ENCODE measurements at places on chromosomes 12 and 14.

GRCh38 chr12:74988156-74988555 is 221.5 kb downstream of the KCNC2 start:
- no peak for DNase-seq

- no peak for DNase-seq
These were observed 234.1 kb downstream of the BCL11B start for GRCh38 chr14:99037777-99038430.

GRCh38 chr12:94229902-94230301 is 81.5 kb downstream of the PLXNC1 start:
- DNase-seq = no peak

GRCh38 chr14:59342516-59343484 is 122.4 kb downstream of the GPR135 start:
- no peak for DNase-seq

DNA sequence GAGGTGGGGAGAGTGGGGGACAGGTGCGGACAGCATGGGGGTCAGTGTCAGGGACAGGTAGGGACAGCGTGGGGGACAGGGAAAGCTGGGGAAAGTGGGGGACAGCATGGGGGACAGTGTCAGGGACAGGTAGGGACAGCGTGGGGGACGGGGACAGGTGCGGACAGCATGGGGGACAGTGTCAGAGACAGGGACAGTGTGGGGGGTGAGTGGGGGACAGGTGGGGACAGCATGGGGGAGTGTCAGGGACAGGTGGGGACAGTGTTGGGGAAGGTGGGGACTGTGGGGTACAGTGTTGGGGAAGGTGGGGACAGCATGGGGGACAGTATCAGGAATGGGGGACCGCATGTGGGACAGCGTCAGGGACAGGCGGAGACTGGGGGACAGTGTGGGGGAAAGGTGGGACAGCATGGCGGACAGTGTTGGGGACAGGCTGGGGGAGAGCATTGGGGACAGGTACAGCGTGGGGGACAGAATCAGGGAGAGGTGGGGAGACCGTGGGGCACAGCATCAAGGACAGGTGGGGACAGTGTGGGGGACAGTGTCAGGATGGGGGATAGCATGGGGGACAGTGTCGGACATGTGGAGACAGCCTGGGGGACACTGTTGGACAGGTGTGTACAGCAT is 96.1 kb downstream of the TMEM121 start:
- DNase-seq = no peak

DNA sequence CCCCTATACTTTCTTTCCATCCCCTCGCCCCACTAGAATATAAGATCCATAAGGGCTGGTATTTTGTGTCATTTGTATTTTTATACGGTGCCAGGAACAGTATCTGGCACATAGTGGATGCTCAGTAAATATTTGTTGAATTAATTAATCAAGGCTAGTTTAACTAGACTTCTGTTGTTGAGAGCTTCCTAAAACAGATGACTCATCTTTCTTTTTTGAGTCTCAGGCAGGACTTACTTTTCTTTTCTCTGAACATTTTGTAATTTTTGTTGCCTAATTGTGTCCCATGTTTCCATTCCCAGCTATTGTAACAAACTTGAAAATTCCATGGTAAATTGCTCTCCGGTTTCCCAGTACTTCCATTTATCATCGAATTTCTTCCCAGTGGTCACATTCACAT is 16.7 kb downstream of the STK38L start:
- no peak for DNase-seq

GRCh38 chr12:27524839-27525753 is 1.1 kb downstream of the PPFIBP1 start:
- no peak for DNase-seq

- DNase-seq = no peak
These were observed 33.3 kb downstream of the TULP3 start for GRCh38 chr12:2924019-2924418.

DNA sequence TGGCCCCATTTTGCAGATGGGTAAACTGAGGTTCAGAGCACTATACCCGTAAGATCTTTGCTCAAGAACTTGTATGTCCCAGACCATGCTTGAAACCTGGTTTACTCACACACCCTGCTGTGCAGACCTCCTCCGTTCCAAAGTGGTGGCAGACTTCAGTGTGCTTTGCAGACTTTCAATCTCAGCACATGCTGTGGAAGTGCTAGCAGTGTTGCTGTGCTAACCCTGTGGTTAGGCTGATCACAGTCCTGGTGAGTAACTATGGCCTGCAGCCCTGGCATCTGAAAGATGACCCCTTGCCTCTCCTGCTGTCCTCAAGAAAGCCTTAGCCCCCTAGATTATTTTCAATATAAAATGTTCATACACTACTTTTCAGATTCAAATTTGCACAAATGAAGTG is 450.6 kb downstream of the DPF3 start:
- no peak for DNase-seq

- no peak for DNase-seq
These were observed 14.7 kb downstream of the TMEM119 start for GRCh38 chr12:108582978-108583770.

- DNase-seq = peak; percentile 27
These were observed 154.9 kb upstream of the ATP2B1 start for GRCh38 chr12:89863493-89863938.

DNA sequence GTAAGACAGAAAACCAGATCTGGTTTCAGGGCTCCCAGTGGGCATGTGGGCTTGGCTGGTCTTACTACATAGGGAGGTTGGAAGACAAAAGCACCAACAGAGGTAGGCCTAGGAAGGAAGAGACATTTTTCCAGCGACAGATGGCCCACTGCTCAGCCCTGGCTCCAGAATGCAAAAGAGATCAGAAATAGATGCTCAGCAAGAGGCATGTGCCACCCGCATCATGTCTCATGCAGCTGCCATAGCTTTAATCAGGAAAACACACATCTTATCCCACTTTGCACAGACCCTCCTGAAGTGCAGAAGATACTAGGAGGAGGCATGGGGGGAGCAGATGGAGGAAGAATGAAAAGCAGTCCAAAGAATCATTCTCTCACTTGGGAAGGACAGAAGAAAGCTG is 25.3 kb downstream of the VASH1 start:
- DNase-seq = no peak

DNA sequence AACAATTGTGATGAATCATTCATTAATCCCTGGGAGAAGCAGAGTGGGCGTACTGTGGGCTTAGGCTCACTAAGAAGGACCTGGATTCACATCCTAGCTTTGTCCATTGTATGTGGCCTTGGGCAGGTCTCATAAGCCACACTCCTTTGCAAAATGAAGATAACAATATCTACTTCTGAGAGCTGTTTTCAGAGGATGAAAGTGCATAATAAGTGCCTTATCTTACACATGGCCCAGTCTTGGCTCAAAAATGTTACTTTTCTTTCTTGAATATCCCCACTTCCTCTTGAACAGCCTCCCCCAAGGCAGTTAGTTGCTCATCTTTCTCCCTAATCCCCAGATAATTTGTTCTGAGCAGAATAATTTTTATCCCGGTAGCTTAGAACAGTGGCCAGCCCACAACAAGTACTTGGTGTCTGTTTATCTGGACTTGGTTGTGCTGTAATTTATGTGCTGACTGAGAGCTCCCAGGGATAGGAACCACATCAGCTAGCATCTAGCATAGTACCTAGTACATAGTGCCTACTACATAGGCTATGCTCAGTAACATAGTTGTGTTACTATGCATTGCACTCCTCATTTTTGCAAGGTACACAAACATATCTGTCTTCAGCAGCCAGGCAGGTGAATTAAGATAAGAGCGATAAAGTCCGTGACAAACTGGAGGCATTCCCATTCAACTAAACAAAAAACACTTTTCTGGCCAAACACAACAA is 61.7 kb upstream of the NUDT4 start:
- DNase-seq = no peak

DNA sequence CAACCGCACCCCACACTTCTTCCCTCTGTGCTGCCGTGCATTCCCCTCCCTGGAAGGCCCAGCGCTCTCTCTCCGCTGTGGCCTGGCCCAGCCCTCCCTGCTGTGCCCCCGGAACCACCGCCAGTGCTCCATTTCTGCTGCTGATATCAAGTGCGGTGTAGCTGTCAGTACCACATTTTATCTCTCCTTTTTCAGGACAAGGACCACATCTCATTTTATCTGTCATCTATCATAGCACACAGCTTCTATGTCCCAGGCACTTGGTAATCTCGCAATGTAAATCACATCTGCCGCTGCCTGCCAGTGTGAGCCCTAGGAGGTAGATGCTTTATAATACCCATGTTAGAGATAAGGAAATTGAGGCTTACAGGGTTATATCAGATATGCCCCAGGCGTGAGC is 18.3 kb downstream of the IL31 start:
- no peak for DNase-seq

GRCh38 chr14:33347796-33348195 is 409.1 kb downstream of the NPAS3 start:
- no peak for DNase-seq

DNA sequence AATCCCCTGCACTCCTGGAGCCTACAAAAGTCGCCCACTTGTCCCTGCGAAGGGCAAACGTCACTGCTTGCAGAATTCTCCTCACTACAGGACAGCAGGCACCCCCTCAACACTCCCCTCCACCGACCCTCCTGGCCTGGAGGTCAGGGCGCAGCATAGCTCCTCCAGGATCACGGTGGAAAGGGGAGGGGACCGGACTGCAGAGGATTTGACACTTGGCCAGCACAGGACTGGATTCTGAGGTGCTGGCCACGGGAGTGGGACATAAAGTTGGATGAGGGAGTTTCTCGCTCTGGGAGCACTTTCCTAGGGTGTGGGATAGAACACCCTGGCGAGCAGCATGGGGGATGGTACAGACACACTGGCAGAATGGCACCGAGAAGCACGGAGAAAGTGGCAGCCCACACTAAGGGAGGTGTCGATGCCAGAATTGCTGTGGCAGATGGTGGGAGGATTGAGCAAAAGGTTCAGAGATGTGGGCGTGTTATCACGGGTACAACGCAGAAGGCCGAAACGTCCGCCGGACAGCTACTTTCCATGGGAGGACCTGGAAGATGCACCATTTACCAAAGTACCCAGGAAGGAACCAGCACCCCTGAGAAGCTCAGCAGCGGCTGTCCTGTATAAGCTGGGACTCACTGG is 51.4 kb upstream of the DIO3 start:
- DNase-seq = no peak

GRCh38 chr12:11811008-11811407 is 161.5 kb downstream of the ETV6 start:
- DNase-seq = no peak

- DNase-seq = no peak
These were observed 473.6 kb downstream of the RMST start for GRCh38 chr12:97936165-97936564.

GRCh38 chr14:50714450-50715073 is 46.5 kb upstream of the SAV1 start:
- DNase-seq = no peak

DNA sequence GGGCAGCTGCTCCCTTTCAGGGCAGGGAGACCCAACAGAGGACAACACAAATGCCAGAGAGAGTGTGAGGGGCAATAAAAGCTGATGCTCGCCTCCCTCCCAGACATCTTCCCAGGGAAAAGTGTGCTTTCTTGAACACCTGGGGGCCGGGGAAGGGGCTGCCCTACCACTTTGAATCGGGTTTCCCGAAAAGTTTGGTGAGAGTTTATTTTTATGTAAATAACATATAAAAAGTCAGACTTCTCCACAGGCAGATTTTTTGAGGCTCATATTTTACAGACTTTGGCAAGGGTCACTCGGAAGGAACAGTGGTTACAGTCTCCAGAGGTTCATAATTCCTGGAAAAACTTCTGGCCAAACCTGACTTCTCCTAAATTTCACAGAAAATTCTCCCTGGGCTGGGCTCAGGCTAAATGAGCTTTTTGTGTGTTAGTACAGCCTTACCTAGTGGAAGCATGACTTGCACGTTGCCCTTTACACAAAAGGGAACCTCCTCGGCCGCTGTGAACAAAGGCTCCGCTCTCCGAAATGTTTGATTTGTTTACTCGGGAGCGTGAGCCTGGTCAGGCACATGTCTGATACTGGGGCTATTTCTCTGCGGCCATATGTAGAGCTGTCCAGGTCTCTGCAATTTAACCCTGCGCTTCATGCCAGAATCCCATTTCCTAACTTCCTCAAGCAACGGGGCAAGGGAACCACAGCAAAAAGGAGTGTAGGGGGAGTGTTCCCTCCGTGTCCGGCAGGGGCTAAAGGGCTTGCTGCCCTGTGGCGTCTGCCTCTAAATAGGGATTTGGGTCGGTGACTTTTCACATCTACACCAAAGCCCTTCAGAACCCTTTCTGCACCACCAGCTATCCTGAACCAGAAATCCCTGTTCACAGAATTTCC is 3.4 kb downstream of the RTL1 start:
- DNase-seq = no peak

DNA sequence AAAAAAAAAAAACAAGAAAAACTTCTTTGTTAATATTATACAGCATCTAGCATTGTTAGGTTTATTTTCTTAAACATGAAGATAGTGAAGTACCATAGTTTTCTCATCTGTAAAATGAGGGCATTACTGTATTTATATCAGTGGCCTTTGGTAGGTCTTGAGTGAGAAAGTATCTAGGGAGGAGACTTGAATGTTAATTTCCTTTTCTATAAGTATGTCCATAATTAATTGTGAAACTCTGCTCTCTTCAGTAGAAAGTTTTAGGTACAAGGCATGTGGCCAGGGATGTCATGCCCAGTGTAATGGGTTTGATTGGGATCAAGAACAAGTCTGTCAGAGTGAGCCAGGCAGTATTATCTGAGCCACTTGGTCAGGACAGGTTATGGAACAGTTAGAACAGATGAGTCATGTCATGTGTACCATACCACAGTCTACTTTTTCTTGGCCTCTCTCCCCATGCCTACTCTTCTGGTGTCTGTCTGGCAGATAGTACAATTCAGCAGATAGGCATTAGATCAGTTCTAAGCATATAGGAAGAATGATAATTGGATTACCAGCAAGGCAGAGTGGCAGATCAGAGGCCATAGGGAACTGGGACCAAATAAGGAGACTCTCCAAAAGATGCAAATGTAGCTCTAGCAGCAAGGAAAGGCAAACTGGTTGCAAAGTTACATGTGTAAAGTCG is 30.4 kb downstream of the FBXO34 start:
- DNase-seq = no peak

DNA sequence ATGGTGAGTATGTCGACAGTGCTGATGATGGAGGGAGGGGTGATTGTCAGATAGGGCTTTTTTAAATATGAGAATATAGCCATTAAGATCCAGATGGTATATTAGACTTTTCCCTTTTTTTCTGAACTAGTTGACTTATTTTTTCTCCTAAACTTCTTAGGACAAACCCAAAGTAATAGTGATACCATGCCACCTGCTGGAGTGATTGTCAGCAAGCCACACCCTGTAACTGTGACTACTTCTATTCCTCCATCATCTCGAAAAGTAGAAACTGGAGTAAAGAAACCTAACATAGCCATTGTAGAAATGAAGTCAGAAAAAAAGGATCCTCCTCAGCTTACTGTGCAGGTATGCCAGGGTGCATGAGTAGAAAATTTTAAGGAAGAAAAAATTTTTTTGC is 40.1 kb downstream of the KIAA0586 start:
- DNase-seq = no peak

All from activated gamma-delta T cell treated with anti-CD3 and anti-CD28 coated beads, Interleukin-2, amount 50 U/mL, for 16 hours (primary cell).